ENCODE measurements at places on chromosomes 7 and 10.

DNA sequence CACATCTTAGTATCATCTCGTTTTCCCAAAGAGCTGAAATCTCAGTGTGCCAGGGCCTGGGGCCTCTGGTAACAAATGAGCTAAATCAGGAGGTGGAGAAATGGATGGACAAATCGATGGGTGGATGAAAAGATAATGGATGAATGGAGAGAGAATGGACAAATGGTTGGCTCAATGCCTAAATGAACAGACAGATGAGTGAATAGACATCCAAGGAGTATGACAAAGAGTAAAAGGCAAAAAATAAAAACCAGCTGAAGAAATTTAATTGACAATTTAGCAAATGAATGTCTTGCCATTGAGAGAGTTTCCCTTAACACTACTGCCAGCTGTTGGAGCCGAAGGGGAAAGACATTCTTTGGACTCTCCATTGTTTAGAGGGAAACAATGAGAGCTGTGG is 8.0 kb downstream of the SYCE1 start:
- no peak for DNase-seq

GRCh38 chr10:133258066-133258817 is 18.4 kb downstream of the ADAM8 start:
- DNase-seq, result no peak

DNA sequence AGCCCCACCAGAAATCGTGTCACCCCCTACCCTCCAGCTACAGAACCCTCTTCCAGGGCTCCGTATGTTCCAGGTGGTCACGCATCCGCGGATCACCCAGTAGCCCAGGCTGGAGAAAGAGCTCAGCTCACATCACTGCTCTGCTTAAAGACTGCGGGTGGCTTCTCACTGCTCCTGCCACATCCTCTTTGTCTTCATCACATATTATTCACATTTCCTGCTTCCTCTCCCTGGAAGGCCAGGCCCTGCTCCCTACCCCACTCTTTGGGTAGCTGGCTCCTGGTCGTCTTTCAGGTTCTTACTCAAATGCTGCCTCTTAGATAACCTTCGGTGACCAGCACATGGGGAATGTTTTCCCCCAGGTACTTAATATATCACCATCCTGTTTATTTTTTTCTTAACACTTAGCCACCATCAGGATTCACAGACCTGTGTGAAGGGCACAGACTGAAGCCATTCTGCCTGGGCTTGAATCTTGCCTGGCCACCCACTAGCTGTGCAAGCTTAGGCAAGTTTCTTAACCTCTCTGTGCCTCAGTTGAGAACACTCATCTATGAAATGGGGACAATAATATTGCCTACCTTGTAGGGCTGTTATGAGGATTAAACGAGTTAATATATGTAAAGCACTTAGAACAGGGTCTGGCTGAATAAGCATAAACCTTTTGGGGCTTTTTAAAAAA is 307.8 kb downstream of the PRPF18 start:
- DNase-seq, result no peak

GRCh38 chr10:43574906-43575305 is 490 bp upstream of the ZNF239 start:
- DNase-seq, result no peak

- DNase-seq, result no peak
These were observed 14.3 kb downstream of the GRK5 start for GRCh38 chr10:119221666-119222065.

DNA sequence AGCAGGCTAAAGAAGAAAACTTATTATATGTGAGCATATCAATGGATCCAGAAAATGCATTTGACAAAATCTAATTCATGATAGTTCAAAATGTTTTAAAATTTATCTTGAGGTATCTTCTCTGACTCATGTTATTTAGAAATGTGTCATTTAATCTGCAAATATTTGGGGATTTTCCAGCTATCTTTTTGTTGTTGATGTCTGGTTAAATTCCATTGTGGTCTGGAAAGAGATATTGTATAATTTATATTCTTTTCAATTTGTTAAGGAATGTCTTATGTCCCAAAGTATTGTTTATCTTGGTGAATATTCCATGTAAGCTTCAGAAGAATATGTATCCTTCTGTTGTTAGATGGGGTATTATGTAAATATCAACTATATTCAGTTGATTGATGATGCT is 942.5 kb downstream of the KCNMA1 start:
- no peak for DNase-seq

DNA sequence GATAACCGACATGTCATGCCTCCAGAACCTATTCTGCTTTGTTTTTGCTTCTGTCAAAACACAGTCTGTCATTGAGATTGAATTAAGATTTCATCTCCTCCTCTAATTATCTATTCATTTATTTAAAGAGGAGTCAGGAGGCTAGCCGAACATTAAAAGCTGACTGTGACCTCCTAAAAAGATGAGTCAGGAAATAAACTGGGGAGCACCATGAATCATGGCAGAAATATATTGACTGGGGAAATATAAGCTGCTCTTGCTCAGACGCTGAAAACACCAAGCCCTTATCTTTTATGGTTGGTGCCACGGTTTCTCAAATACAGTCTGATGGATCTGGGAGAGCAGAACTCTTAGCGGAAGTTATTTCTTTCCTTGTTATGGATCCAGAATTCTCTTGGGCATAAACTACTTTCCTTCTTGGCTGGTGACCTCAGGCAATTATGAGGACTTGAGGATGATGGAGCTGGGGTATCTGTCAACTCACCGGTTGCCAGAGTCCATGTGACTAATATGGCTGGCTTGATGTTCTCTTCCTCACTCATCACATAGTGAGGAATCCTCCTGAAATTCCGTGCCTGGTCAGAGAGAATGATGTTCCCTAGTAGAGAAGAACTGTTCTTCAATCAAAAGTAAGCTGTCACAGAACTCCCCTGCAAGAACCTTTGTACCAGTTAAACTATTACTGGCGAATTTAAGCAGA is 307.6 kb upstream of the PHYHIPL start:
- no peak for DNase-seq

All from stimulated activated CD8-positive, alpha-beta memory T cell treated with anti-CD3 and anti-CD28 coated beads, Interleukin-12 subunit alpha, Interleukin-12 subunit beta, amount 100 ng/mL, for 4 hours (primary cell).